ENCODE measurements at places on chromosomes 1 and 21.

DNA sequence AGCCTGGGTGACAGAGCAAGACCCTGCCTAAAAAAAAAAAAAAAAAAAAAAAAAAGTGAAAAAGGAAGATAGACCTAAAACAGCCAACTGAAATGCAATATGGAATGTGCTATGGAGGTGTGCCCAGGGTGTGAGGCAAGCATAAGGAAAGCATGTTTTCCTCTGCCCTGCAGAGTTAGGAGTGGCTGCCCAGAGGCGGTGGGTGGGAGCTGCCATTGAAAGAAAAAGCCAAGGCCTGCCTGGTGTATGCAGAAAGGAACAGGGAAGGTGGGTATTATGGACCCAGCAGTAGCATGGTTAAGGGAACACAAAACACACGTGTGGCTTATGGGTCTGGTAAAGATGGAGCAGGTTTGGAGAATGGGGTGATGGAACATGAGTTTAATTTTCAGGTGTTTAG is 8.9 kb downstream of the CD244 start:
- H3K4me1 ChIP-seq, result no peaks in the 10 kb centered on the region
- no peak overlapping the region for H3K4me3 ChIP-seq
- no peaks in the 10 kb centered on the region for H3K27me3 ChIP-seq
- no peak for DNase-seq
- H3K36me3 ChIP-seq, result no peaks in the 10 kb centered on the region
- H3K27ac ChIP-seq, result no peak overlapping the region

GRCh38 chr1:54699936-54700525 is 15.6 kb upstream of the TTC4 start:
- no peaks in the 10 kb centered on the region for H3K4me1 ChIP-seq
- no peaks in the 10 kb centered on the region for H3K36me3 ChIP-seq
- no peaks in the 10 kb centered on the region for H3K27me3 ChIP-seq
- H3K27ac ChIP-seq, result no peak overlapping the region
- H3K4me3 ChIP-seq, result no peak overlapping the region
- DNase-seq, result no peak

- no peaks in the 10 kb centered on the region for H3K36me3 ChIP-seq
- H3K27ac ChIP-seq, result no peak overlapping the region
- no peaks in the 10 kb centered on the region for H3K27me3 ChIP-seq
- DNase-seq, result no peak
- peaks cover 2% of the 10 kb centered on the region for H3K4me1 ChIP-seq
- H3K4me3 ChIP-seq, result peak overlapping the region; percentile 43
Observed at GRCh38 chr1:111618961-111619634, 491 bp upstream of the RAP1A start.

DNA sequence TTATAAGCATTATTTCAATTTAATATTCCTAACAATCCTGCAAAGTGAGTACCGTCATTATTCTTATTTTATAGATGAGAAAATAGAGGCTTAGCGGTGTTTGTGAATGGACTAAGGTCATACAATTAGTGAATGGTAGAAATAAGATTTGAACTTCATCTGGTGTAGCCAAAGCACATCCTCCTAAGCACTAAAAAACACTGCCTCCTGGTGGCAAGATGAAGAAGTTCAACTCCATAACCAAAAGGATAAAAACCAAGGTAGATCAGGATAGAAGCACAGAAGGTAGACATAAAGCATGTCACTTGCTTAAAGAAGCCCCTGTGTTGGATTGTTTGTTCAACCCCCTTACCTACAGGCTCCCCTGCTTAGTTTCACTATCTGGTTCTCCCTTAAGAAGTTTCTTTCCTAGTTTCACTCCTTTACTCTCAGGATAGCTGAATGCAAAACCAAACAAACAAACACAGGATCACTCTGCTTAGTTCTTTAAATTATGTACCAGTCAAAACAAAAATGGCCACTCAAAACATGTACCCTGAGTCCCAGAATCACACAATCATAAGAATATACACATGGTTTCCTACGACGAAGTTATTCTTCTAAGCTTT is 12.7 kb upstream of the AIM2 start:
- no peaks in the 10 kb centered on the region for H3K4me1 ChIP-seq
- H3K4me3 ChIP-seq, result no peak overlapping the region
- H3K36me3 ChIP-seq, result no peaks in the 10 kb centered on the region
- no peak for DNase-seq
- H3K27ac ChIP-seq, result no peak overlapping the region

DNA sequence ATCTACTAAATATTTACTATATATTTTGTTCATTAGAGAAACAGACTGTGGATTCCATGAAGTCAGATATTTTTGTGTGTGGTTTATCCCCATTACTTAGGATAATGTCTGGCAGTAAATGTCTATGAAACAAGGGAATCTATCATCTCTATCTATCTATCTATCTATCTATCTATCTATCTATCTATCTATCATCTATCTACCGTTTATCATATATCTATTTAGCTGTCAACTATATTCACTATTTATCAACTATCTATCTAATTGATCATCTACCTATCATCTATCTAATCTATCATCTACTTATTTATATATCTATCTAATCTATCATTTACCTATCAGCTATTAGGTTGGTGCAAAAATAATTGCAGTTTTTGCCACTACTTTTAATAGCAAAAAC is 255.7 kb downstream of the GRIK1 start:
- H3K4me3 ChIP-seq, result no peak overlapping the region
- no peak overlapping the region for H3K27ac ChIP-seq
- H3K4me1 ChIP-seq, result no peaks in the 10 kb centered on the region
- H3K36me3 ChIP-seq, result no peaks in the 10 kb centered on the region

All from H1 (cell line).